ENCODE measurements at places on chromosomes 12 and 14.

- no peak for DNase-seq
These were observed 54.6 kb downstream of the PSMA6 start for GRCh38 chr14:35346738-35347322.

GRCh38 chr14:75987201-75987970 is 1.8 kb downstream of the IFT43 start:
- DNase-seq = no peak

- DNase-seq = no peak
These were observed 12.0 kb downstream of the TM7SF3 start for GRCh38 chr12:27002141-27002540.

GRCh38 chr12:66733839-66734238 is 55.0 kb upstream of the GRIP1 start:
- no peak for DNase-seq

DNA sequence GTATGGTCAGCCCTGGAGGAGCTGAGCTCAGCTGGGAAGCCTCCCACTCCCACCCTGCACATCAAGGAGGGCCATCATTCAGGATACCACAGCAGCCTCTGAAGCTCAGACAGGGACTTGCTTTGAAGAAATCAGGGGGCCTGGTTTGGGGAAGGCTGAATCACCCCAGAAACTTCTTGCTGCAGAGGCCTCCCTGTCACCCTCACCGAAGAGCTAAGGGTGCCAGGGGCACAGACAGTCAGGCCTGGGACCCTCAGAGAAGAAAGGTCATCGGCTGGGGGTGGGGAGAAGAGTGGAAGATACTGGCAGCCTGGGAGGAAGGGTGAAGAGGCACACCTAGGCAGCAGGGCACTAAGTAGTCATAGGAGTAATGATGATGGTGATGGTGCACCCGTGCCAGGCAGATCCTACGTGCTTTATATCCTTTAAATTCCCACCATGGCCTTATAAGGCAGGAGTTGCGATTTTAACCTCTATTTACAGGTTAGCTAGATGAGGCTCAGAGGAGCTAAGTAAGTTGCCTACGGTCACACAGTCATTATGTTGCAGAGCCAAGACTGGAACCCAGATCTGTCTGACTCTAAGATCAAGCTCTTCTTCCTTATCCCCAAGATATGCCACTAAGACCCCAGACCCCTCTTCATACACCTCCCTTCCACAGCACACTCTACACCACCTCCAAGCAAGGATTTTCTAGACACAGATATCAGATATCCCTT is 28.5 kb upstream of the PNMA1 start:
- DNase-seq = no peak

DNA sequence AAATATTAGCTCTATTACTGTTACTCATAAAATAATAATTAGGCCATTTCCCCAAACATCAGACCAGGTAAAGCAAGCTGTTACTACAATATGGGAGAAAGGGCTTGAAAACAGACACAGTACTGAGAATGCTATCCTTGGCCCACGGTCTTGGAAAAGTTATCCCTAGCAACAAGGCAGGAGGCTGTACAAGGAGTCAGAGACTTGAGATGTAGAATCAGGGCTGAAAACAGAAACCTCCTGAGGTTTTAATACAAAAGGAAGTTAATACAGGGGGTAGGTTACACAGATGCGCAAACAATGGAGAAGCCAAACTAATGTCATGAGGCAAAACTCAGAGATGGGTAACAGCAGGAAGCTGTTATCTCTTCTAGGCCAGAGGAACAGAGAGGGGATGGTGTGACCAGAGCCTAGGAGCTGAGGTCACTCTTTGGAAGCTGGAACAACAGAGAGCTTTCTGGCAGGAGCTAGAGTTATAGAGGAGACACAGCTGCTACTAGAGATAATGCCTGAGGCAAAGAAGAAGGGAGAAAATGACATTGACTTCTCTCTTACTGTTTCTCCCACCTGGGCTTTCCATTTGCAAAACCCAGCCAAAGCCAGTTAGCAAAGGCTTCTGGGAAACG is 248.8 kb downstream of the SUDS3 start:
- no peak for DNase-seq

DNA sequence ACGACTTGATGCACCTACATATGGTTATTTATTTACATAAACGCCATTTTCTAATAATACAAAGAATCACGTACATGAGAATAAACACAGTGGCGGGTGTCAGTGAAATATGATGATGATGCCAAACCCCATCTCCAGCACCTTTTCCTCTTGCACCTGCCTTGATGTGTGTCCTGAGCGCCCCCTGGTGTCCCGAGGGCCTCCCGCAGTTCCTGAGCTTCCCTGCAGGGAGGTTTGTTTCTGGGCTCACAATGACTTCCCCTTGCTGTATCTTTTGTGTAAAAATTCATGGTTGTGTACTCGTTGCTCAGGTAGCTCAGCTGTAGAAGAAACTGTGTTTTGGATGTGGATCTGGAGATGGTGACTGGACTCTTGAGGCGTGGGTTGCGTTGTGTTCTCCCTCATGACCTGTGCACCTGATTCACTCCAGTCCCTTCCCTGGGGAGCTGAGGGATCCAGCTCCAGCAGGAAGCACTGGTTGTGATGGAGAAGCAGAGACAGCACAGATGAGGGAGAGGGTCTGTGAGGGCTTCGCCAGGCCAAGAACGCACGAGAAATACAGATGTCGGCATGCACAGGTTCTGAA is 1037.8 kb downstream of the TMEM121 start:
- peak; percentile 59 for DNase-seq

DNA sequence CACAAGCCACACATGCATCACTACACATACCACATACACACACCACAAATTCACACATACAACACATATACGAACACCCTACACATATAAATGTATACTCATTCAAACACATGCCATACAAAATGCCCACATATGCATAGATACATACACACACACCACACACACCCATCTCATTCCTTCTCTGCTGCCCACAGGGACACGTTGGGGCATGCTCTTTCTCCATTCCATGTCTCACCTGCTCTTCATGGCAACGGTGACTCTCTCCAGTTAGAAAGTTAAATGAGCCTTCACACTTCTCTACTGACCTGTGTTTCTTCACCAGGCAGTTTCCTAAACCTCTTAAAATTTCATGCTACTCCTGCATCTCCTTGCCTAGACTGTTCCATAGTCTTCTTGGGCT is 1194.8 kb downstream of the BCL11B start:
- DNase-seq = no peak

DNA sequence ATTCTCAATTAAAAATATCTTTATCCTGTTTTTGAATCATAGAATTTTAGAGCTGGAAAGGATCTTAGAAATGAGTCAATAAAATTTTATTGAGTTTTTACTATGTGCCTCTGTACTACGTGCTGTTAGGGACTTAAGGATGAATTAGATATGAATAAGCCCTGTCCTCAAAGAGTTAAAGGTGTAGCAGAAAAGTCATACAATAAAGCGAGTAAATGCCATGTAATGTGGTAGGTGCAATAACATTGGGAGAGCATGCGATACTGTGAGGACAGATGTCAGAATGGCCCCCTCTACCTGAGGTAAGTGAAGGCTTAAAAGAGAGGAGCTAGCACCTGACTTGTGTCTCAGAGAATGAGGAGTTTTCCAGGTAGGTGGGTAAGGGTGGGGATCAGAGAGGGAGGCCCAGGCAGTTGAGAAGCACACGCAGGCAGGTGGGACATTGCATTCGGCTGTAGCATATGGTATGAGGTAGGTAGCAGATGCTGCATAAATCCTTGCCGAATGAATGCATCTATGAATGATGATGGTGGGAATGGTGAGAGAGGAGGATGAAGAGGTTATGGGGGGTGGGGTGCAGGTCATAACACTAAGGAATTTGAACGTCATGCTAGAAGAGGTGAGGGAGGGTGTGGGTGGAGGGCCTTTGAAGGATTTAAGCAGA is 35.4 kb upstream of the ATP23 start:
- no peak for DNase-seq

- no peak for DNase-seq
These were observed 30.9 kb downstream of the TBC1D15 start for GRCh38 chr12:71870416-71870815.

GRCh38 chr14:34203251-34203722 is 252.4 kb upstream of the EGLN3 start:
- no peak for DNase-seq

- DNase-seq = no peak
These were observed 78.4 kb downstream of the PTPRR start for GRCh38 chr12:70842136-70842535.

DNA sequence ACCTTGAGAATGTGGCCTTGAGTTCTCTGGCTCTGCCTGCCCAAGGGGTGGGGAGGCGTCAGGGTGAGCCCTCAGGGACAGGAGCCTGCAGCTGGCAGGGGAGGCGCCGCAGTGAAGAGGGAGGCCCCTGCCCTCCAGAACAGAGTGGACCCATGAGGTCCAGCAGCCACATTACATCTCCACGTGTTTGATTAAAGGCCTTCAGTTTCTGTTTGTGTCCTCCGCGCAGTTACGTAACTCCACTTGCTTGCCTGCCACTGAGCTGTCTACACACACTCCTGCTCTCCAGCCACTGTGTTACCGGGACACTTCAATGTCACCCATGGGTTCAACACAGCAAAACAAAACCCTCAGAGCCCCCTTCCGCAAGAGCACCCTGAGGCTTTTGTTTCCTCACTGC is 70.4 kb downstream of the CHGA start:
- no peak for DNase-seq

DNA sequence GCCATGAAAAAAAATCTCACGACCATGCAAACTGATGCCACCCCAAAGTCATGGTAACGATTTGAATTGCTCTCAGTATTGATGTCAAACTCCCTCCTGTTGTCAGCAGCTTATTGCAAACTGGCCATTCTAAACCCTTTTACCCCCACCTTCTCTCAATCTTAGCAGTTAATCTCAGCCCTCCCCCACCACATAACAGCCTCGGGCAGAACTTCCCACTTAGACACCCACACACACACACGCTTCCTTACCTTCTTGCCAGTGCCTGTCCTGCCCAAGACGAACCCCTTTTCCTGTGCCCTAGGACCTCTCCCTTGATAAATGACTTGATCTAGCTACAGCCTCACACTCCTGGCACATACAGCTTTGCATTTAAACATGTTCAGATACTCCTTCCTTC is 56.6 kb downstream of the GPATCH2L start:
- DNase-seq = no peak

DNA sequence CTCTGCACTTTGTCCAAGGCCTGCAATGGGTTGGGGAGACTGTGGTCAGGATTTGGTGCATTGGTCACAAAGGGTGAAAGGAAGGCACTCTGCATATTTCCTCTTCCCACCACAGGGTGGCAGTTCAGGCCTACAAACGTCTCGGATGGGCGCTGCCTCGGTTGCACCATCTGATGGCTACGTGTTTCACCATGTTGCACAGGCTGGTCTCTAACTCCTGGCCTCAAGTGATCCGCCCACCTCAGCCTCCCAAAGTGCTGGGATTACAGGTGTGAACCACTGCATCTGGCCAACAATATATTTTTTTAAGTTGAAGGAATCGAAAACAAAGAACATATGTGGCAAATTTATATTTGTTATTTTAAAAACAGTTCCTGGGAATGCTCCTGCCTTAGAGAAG is 35.1 kb downstream of the TMBIM6 start:
- DNase-seq = peak; percentile 58

GRCh38 chr14:63436286-63437098 is 106.7 kb downstream of the PPP2R5E start:
- DNase-seq = no peak

GRCh38 chr12:50934371-50934851 is 17.9 kb upstream of the HIGD1C start:
- DNase-seq = no peak

DNA sequence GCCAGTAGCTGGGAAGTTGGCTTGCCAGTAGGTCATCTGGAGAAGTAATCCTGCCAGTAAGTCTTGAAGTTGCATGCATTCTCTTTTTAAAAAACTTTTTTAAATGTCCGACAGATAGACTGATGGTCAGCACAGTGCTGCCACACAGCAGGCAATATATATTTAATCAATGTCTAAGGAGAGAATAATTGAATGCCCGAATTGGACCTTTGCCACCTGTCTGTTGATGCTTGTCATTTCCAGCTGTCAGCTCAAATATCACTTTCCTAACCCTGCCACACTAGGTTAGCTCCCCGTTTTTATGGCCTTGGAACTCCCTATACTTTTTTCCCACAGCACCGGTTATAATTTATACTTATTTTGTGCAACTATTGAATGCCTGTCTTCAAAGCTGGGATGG is 2.1 kb upstream of the SLC15A4 start:
- no peak for DNase-seq

GRCh38 chr14:28294834-28295440 is 471.6 kb upstream of the FOXG1 start:
- no peak for DNase-seq

DNA sequence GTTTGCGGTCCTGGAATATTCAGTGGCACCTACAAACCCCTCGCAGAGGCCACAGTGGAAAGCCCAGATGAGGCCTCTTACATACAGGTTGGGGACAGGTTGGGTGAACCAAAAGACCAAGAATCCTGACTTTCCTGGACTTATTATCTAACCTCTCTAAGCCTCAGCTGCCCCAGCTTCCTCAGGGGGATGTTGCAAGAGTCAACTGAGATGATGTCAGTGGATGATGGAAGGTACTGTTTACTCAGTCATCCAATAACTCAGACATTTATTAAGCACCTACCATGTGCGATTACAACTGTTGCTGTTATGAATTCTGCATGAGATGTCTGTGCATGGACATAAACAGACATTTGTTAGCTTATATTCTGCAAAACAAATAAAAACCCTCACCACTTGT is 72.8 kb downstream of the RFX4 start:
- no peak for DNase-seq

DNA sequence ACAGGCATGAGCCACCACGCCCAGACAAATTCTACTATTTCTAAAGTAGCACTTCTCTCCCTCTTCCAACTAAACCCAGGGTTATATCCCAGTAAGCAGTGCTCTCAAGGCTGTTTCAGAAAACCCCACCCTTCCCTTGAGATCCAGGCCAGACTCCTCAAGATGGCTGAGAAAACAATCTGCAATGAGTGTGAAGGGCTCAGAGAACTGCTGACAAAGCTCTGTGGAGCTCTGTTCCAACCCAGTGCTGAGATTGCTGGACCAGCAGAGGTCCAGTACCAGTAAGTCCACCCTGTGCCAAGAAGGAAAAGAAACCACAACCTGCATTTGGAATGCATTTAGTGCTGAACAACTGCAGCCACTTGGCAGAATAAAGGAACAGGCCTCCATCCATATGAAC is 3.7 kb upstream of the IFFO1 start:
- DNase-seq = no peak

DNA sequence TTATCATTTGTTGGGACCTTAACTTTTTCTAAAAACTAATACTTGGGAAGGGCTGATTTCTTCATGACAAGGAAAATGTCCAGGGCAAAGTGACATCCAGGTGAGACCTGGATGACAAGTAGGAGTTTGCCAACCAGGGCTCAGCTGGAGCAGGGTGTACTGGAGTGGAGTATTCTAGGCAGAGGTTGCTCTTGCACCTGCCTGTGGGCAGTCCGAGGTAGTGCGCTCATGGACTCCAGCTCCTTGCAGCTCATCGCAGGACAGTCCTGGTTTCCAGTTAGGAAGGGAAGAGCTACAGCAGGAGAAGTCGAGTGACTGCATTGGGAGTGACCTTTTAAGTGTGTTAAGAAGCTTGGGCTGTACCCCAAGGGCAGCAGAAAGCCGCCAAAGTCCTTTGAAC is 175.9 kb downstream of the PELI2 start:
- no peak for DNase-seq
